ENCODE measurements at places on chromosomes 2 and 18. TPM values are rescaled to one million over a fixed set of nuclear protein-coding genes. Genes with fewer than 3 reads are reported as not detected.

DNA sequence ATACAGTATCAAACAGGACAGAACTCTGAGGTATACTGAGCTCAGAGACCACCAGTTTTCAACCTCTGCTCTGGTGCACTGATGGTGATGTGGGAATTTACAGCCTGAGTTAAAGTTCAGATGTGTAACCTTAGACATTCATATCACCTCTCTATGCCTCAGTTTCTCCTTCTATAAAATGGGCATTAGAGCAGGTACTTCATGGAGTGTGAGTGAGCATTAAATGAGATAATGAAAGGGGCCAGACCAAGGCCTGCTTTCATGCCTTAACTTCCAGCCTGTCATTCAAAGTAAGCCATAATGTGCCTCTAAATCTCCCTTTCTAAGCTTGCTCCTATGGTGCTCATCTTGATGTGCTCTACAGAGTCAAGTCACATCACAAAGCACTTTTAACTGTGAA lies 8.4 kb downstream of the ACVR1 start:
- H3K27ac ChIP-seq = no peak overlapping the region
- no peaks in the 10 kb centered on the region for H3K4me1 ChIP-seq
- no peaks in the 10 kb centered on the region for H3K36me3 ChIP-seq
- no peak for DNase-seq

DNA sequence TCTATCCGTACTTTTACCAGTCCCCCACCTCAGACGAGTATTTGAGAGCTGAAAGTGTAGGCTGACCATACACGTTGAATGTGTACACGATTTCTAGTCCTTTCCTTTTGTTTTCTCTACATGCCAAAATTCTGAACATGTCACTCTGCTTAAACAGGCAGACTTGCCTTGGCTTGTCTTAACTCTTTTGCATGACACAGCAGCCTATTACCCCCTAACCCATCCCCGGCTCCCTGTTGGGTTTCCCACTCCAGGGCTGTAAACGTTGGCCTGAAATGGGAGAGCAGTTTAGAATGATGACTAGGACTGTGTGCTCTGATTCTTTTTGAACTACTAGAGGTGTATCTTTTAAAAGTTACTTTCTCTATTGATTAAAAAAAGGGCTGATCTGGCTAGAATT lies 19.1 kb downstream of the MTCL1 start:
- no peak overlapping the region for H3K4me3 ChIP-seq
- H3K27ac ChIP-seq = no peak overlapping the region
- H3K4me1 ChIP-seq = peaks cover 6% of the 10 kb centered on the region
- no peaks in the 10 kb centered on the region for H3K36me3 ChIP-seq

GRCh38 chr2:47842846-47843245 lies 59.9 kb downstream of the MSH6 start:
- H3K4me3 ChIP-seq = no peak overlapping the region
- no peaks in the 10 kb centered on the region for H3K27me3 ChIP-seq
- DNase-seq = no peak
- no peaks in the 10 kb centered on the region for H3K36me3 ChIP-seq
- H3K27ac ChIP-seq = no peak overlapping the region

GRCh38 chr2:135163901-135164300 lies 111.8 kb downstream of the RAB3GAP1 start:
- H3K27ac ChIP-seq = no peak overlapping the region
- no peak for DNase-seq
- H3K36me3 ChIP-seq = no peaks in the 10 kb centered on the region
- no peak overlapping the region for H3K4me3 ChIP-seq

IGFBP5 gene
- total RNA-seq = 68.2 TPM

DNA sequence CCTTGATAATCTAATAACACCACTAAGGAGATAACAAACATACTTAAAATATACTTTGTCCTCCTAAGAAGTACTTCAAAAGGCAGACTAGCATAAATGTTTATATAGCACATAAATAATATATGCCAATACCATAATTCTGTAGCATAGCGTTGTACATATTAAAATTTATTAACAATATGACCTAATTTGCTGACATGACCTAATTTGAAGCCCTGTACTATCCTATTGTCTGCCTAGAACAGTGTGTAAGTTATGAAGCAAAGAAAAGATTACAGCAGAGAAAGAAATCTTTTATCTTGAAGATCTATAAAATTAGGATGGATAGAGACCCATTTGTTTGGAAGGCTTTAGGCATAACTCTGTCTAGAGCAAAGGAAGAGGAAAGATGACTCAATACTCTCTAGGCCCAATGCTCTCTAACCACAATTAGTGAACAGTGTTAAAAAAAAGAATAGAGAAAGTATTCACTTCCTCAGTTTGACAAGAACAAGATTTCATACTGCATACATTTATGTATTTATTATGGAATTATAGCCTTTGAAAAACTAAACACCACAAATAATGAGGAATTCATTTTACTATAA lies 231.3 kb downstream of the ZRANB3 start:
- no peaks in the 10 kb centered on the region for H3K36me3 ChIP-seq
- H3K4me1 ChIP-seq = no peaks in the 10 kb centered on the region
- no peak overlapping the region for H3K4me3 ChIP-seq
- H3K27me3 ChIP-seq = no peaks in the 10 kb centered on the region
- no peak for DNase-seq
- H3K27ac ChIP-seq = no peak overlapping the region

EMILIN1 gene
- total RNA-seq = 20.2 TPM

LRATD1 gene
- total RNA-seq = 227 TPM

FBXO48 gene
- total RNA-seq = 1.5 TPM

DNA sequence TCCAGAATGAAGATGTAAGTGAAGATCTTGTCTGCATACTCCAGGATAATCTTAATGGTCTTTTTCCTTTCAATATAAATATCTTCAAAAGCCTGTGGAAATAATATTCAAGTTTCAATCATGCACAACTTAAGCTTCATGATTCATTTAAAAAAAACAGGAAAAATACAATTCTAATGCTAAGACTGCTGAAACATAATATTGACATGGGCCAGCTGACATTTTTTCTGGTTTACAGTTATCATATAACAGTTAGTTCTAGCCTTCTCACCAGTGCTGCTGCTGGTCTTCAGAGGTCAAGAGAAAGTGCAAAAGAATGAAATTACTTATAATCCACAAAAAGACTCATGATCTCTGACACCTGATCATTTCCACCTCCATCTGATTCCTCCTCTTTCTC lies 110.4 kb upstream of the SCN1A start:
- H3K4me3 ChIP-seq = no peak overlapping the region
- no peaks in the 10 kb centered on the region for H3K27me3 ChIP-seq
- H3K4me1 ChIP-seq = no peaks in the 10 kb centered on the region
- DNase-seq = no peak

KYNU gene
- total RNA-seq = 0.64 TPM

PCARE gene
- total RNA-seq = not detected

RBKS gene
- total RNA-seq = 5.5 TPM

UGT1A1 gene
- total RNA-seq = 1.9 TPM

DNA sequence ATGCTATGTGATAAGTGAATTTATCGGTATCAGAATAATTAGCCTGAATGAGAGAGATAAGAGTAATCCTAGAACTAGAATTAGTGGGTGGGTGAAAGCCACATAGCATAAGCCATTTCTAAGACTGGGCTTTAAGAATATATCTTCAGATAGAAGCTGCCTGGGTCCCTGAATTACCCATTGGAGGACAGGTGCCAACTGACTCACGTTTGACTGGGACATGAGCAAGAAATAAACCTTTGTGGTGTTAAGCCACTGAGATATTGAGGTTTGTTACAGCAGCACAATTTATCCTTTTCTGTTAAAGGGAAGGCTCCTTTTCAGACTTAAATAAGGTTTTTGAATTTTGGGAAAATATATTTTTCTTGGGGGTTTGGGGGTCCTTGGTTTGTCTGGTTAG lies 95.9 kb downstream of the POLE4 start:
- no peak overlapping the region for H3K4me3 ChIP-seq
- no peak for DNase-seq
- no peaks in the 10 kb centered on the region for H3K4me1 ChIP-seq
- H3K27me3 ChIP-seq = no peaks in the 10 kb centered on the region
- no peak overlapping the region for H3K27ac ChIP-seq
- no peaks in the 10 kb centered on the region for H3K36me3 ChIP-seq

GRCh38 chr2:129318581-129319421 lies 660.7 kb upstream of the RAB6C start:
- H3K27me3 ChIP-seq = no peaks in the 10 kb centered on the region
- no peak overlapping the region for H3K4me3 ChIP-seq
- no peaks in the 10 kb centered on the region for H3K36me3 ChIP-seq
- DNase-seq = no peak
- no peak overlapping the region for H3K27ac ChIP-seq
- no peaks in the 10 kb centered on the region for H3K4me1 ChIP-seq

- no peak overlapping the region for H3K27ac ChIP-seq
- DNase-seq = no peak
Measured at GRCh38 chr2:215883799-215884198, 129.6 kb downstream of the MREG start.

TMEM237 gene
- 4.5 TPM for total RNA-seq

- H3K27ac ChIP-seq = no peak overlapping the region
- H3K4me3 ChIP-seq = no peak overlapping the region
- no peaks in the 10 kb centered on the region for H3K36me3 ChIP-seq
- no peak for DNase-seq
Measured at GRCh38 chr2:202965810-202966460, 48.7 kb upstream of the NBEAL1 start.

GRCh38 chr2:13014783-13015182 lies 298.0 kb downstream of the TRIB2 start:
- DNase-seq = no peak
- no peak overlapping the region for H3K27ac ChIP-seq
- H3K4me1 ChIP-seq = no peaks in the 10 kb centered on the region
- no peak overlapping the region for H3K4me3 ChIP-seq
- H3K27me3 ChIP-seq = no peaks in the 10 kb centered on the region
- H3K36me3 ChIP-seq = no peaks in the 10 kb centered on the region

GRCh38 chr2:129468879-129469278 lies 510.6 kb upstream of the RAB6C start:
- no peaks in the 10 kb centered on the region for H3K27me3 ChIP-seq
- no peak overlapping the region for H3K4me3 ChIP-seq
- no peaks in the 10 kb centered on the region for H3K4me1 ChIP-seq
- H3K36me3 ChIP-seq = no peaks in the 10 kb centered on the region

DNA sequence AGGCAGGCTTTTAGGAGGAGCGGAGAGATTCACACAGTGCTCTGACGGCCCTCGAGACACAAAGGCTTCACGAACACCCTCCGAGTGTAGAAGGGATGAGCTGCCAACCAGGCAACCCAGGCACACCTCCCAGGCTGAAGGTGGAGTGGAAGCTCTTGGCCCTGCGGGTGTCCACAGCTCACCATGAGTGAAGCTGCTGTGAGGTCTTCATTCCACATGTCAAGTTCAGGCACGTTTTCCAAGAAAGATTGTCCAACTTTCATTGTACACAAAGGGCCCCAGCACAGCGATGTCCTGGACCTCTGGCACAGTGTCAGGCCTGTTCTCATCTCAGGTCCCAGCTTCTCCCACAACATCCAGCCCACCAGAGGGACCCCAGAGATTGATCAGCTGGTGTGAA lies 13.4 kb downstream of the PARD6G start:
- H3K4me3 ChIP-seq = no peak overlapping the region

SLC23A3 gene
- total RNA-seq = 13.8 TPM

UGT1A3 gene
- total RNA-seq = 1.9 TPM

ERBB4 gene
- total RNA-seq = 0.05 TPM

DNA sequence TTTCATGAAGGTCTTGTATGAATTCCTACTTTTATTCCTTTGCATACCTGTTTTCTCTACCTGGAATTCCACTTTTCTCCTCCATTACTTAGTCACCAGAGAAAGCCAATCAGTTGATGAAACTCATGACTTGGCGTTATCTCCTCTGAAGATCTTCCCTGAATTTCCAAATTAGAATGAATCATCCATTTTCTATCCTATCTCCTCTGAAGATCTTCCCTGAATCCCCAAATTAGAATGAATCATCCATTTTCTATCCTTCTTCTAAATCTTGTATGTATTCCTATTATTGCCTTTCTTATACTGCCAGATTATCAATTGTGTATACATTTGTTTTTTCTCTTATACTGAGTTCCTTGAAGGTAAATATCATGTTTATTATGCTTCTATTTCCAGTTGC lies 440.4 kb downstream of the CCDC85A start:
- H3K4me3 ChIP-seq = no peak overlapping the region
- H3K36me3 ChIP-seq = no peaks in the 10 kb centered on the region
- no peaks in the 10 kb centered on the region for H3K27me3 ChIP-seq
- H3K4me1 ChIP-seq = no peaks in the 10 kb centered on the region

GRCh38 chr2:10389573-10389972 lies 58.6 kb downstream of the ODC1 start:
- H3K27ac ChIP-seq = no peak overlapping the region
- H3K4me1 ChIP-seq = peaks cover 12% of the 10 kb centered on the region
- no peak overlapping the region for H3K4me3 ChIP-seq
- H3K27me3 ChIP-seq = no peaks in the 10 kb centered on the region
- no peak for DNase-seq
- H3K36me3 ChIP-seq = no peaks in the 10 kb centered on the region

- peak overlapping the region; percentile 79 for H3K4me3 ChIP-seq
- peak; percentile 92 for DNase-seq
- H3K27ac ChIP-seq = peak overlapping the region; percentile 86
- peaks cover 12% of the 10 kb centered on the region for H3K27me3 ChIP-seq
Measured at GRCh38 chr2:199462956-199463692, 5.4 kb upstream of the SATB2 start.

GRCh38 chr18:62717169-62717924 lies 2.0 kb downstream of the PHLPP1 start:
- peak overlapping the region; percentile 86 for H3K27ac ChIP-seq
- H3K27me3 ChIP-seq = no peaks in the 10 kb centered on the region
- no peaks in the 10 kb centered on the region for H3K4me1 ChIP-seq
- peak overlapping the region; percentile 75 for H3K4me3 ChIP-seq
- DNase-seq = peak; percentile 70

DNA sequence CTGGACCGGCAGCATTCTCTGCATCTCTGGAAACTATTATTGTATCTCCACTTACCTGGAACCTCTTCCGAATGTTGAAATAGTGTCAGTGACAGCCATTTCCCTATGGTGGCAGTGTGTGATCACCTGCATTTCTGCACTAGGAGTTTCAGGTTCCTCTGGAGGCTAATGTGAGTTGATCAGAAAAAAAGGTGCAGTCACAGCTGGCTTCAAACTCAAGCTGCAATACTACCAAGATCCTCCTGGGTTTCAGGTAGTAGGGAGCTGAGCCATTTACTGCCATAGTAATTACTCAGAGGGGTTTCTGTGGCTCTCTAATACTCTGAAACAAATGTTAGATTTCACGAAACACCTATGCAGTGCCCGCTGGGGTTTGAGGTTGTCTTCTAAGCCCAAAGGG lies 183.5 kb upstream of the OSR1 start:
- DNase-seq = no peak
- no peaks in the 10 kb centered on the region for H3K36me3 ChIP-seq
- no peaks in the 10 kb centered on the region for H3K4me1 ChIP-seq
- H3K27ac ChIP-seq = no peak overlapping the region
- H3K27me3 ChIP-seq = no peaks in the 10 kb centered on the region
- no peak overlapping the region for H3K4me3 ChIP-seq

DNA sequence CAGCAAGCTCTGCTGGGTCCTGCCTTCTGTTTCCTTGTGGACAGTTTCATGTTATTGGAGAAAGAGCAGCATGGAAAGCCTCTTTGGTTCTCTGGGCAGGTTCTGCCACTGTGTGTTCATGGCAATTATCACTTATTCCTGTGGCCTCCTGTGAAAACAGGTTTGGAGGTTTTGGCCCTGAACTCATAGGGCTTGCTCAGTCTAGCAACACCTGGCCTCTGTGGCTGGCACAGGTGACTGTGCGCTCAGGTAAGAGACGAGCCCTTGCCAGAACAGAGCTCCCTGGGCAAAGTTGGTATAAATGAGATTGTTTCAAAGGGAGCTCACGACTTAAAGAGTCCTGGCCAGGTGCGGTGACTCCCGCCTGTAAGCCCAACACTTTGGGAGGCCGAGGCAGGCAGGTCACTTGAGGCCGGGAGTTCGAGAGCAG lies 5.7 kb downstream of the CEP68 start:
- H3K4me1 ChIP-seq = peaks cover 12% of the 10 kb centered on the region
- no peaks in the 10 kb centered on the region for H3K27me3 ChIP-seq
- no peak for DNase-seq
- no peaks in the 10 kb centered on the region for H3K36me3 ChIP-seq
- no peak overlapping the region for H3K27ac ChIP-seq

Data from colonic mucosa (tissue), 4 donors.